ENCODE measurements at places on chromosomes 7 and 10. TPM values are rescaled to one million over a fixed set of nuclear protein-coding genes. Genes with fewer than 3 reads are reported as not detected.

The PFKFB3 gene
- 14.3 TPM for total RNA-seq

The EFCAB10 gene
- total RNA-seq, result 3.3 TPM

The GSDME gene
- 39.5 TPM for total RNA-seq

The GPRIN2 gene
- 18.8 TPM for total RNA-seq

The EN2 gene
- total RNA-seq, result not detected

The EGFR gene
- total RNA-seq, result 5.3 TPM

The VGF gene
- total RNA-seq, result 7.7 TPM

The NPFFR1 gene
- total RNA-seq, result 1.2 TPM

The SAP25 gene
- total RNA-seq, result not detected

The FLNC gene
- 2.4 TPM for total RNA-seq

The ATE1 gene
- 56.3 TPM for total RNA-seq

The MMD2 gene
- 2.4 TPM for total RNA-seq

The FXYD4 gene
- not detected for total RNA-seq

The MBL2 gene
- total RNA-seq, result not detected

The CELF2 gene
- total RNA-seq, result 129 TPM

The FOXI2 gene
- not detected for total RNA-seq

The KAZALD1 gene
- total RNA-seq, result 0.41 TPM

The PTF1A gene
- 0.41 TPM for total RNA-seq
